Epithelial cell of esophagus (primary cell): ENCODE measurements at places on chromosomes 12 and 14.

DNA sequence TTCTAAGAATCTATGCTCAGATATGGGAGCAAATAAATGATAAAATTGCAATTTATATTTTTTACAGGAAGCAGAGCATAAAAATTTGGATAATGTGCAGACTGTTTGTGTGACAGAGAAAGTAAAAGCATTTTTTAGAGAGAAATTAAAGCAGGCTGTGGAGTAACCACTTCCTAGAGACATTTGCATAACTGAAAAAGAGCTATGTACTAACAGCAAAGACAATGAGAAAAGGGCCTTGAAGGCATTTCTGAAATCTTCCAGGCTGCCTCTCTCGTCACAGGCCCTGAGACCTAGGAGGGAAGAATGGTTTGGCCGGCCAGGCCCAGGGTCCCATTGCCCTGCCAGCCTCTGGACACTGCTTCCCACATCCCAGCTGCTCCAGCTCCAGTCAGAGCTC, 247.2 kb downstream of the ALX1 start:
- no peak for DNase-seq

DNA sequence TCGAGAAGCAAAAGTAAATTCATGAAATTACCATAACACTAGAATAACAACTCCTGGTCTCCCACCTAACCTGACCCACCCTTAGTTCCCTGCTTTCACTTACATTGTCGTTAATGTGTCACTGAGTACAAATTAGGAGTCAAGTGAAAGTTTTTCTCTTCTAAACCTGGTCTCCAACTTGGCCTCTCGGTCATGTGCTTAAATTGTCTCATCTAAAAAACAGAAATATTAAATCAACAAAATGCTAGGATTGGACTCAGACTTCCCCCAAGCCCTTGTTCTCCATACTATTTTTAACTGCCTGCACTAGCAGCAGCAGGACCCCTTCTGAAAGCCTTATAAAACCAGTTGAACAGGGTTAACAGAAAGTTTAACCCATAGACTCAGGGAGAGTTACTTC, 1.8 kb upstream of the BTG1 start:
- peak; percentile 45 for DNase-seq

GRCh38 chr12:66739266-66739665, 60.4 kb upstream of the GRIP1 start:
- no peak for DNase-seq

DNA sequence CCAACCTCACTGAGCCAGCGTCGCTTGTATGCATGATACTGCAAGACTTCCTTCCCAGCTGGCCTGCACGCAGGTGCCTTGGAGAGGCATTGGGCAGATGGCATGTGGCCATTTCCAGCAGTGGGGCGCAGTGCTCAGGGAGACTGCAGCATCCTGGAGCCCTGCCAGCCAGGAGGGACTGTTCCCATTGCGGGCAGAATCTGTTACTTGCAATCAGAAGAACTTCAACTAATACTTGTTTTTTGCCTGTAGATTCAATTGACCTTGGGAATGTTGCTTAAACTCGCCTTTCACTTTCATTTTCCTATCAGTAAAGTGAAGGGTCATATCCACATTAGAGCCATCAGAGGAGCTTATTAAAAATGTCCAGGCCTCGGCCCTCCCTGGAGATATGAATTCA, 29.8 kb downstream of the ANKRD9 start:
- DNase-seq, result no peak

GRCh38 chr12:130398100-130398848, 60.6 kb downstream of the PIWIL1 start:
- DNase-seq, result no peak

- DNase-seq, result no peak
Measured at GRCh38 chr12:132464820-132465219, 25.1 kb upstream of the FBRSL1 start.

DNA sequence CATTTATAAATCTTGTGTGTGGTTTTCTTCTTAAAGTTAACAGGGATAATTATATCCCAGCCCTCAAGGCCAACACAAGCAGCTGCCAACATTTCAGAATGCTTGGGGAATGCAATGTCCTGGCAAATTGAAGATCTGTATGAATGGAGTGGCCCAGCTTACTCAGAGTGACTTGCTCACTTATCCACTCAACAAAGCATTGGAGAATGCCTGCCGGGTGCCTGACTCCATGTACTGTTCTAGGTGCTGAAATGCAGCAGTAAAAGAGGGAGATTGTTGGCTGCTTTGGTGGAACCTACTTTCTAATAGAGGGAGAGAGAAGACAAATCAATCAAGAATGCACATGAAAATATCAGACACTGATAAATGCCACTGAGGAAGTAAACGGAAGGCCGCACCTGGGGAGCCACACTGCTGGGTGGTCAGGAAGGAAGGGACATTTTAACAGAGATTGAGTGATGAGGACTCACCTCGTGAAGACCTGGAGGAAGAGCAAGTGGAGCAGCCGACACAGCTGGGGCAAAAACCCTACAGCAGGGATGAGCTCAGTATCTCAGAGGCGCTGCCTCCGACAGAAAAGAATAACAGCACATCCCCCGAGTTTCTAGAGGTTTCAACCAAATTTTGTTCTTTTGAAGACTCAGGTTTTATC, 61.2 kb upstream of the VASH1 start:
- DNase-seq, result no peak

- DNase-seq, result peak; percentile 56
Measured at GRCh38 chr12:51449580-51450246, 25.1 kb downstream of the SLC4A8 start.

DNA sequence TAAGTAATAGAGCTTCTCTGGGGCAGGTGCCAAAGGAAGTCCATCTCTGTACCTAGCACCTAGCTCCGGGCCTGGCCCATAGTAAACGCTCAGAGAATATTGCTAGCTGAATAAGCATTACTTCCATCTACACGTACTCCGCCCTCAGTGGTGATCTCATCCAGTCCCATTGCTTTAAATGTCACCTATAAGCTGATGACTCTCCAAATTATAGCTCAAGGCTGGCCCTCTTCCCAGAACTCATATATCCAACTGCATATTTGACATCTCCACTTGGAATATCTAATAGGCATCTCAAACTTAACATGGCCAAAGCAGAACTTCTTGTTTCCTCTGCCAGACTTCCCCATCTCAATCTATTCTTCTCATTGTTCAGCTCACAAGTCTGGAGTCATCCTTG, 6.9 kb upstream of the DYNLL1 start:
- no peak for DNase-seq

DNA sequence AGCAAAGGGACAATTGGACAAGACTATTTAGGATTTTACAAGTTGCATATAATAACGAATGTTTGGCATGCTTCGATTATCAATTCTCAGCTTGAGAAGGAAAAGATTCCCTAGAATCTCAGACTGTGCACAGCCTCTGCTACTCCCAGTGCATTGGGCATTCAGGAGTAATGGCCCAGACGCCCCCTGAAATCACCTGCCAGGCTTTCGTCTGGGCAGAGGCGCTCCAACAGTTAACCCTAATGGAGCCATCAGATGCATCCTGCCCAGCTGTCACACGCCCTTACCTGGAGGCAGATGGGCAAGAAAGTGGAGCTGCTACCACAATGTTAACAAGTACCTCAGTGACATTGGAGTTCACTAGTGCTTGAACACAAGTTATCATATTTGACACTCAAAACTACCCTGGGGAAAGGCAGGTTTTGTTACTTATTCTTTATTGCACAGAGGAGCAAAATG, 927 bp upstream of the LRP6 start:
- no peak for DNase-seq

DNA sequence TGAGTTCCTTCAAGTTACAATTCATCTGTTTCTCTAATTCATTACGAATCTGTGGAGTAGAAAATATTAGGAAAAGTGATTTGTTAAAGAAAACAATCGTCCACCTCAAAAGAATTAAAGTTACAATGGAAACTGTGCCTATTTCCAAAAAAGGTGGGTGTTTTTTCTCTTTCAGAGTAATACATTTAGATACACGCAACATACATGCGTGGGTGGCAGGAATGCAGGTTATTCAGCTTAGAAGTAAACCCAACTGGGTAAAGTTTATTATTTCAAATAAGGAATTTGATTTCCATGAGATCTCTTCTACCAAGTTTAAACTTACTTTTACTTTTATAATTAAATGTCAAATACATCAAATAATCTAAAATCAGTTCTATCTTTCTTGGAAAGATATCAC, 52.2 kb downstream of the SSH1 start:
- DNase-seq, result no peak

DNA sequence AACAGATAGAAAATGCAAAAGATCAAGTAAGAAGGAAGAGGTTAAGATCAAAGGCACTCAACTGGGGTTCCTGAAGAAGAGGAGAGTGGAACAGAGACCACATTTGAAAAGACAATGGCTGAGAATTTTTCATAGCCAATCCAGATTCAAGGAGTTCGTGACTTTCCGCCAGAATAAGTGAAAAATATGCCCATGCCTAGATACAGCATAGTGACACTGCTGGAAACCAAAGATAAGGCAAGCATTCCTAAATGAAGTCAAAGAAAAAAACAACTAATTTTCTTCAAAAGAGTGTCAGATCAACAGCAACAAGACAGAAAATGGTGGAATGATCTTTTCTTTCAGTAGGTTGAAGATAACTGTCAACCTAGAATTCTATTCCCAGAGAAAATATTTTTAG, 47.5 kb downstream of the EGLN3 start:
- DNase-seq, result no peak

- DNase-seq, result no peak
Measured at GRCh38 chr14:89406941-89407340, 10.1 kb downstream of the FOXN3 start.

- DNase-seq, result no peak
Measured at GRCh38 chr12:108668063-108668462, 34.4 kb upstream of the SELPLG start.

GRCh38 chr12:106181401-106182114, 42.8 kb upstream of the NUAK1 start:
- peak; percentile 7 for DNase-seq

GRCh38 chr12:124687917-124688316, 120.5 kb upstream of the NCOR2 start:
- DNase-seq, result no peak

- no peak for DNase-seq
Measured at GRCh38 chr14:83461521-83461920, 1927.9 kb upstream of the SEL1L start.

DNA sequence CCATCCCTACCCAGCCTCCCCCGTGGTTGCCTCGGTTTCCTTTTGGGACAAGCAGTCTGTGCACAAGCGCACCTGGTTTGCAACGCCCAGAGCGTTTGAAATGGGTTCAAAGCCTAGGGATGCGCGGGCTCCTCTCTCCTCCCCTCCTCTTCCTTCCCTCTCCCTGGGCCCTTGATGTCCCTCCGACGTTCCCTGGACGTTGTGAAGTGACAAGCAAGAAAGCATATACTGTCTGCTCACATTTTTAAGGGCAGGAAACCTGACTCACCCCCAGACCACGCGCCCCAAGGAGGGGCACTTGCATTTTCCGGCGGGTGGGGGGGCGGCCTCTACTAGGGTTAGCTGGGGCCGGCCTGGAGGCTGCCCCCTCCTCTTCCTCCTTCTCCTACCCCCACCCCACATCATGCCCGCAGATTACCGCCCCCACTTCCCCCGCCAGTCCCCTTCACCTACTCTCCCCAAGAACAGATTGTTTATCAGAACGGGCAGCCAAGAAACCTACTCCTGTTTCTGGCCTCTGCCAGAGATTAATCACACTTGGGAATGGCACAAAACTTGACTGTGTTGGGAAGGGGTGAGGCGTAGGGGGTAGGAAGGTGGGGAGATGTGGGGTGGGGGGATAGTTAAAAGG, 9.5 kb upstream of the IRF2BPL start:
- no peak for DNase-seq

DNA sequence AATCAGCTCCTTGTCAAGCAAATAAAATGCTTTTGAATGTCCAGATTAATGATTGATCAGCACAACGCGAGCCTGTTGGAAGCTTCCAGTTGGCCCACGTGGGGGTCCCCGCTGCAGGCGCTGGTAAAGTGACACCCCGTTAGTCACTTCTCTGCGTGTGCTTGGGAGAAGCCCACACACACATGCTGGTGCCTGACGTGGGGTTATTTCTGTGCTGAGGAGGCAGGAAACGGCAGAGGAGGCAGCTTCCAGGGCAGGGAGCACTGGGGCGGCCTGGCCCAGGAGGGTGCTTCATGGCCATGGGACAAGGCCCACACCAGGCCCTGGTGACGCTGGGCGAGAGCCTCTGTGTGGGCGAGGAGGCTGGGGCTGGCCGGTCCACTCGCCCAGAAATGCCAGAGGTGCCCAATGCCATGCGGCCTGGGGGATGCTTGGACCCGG, 101.5 kb downstream of the KIF26A start:
- no peak for DNase-seq

GRCh38 chr12:50520416-50521207, 15.8 kb downstream of the DIP2B start:
- DNase-seq, result no peak

GRCh38 chr12:4443616-4444015, 2.0 kb downstream of the FGF6 start:
- no peak for DNase-seq

GRCh38 chr12:129001826-129002225, 148.5 kb downstream of the GLT1D1 start:
- DNase-seq, result no peak

GRCh38 chr12:130619385-130620001, 96.6 kb downstream of the RIMBP2 start:
- DNase-seq, result no peak

GRCh38 chr12:68451261-68452077, 119.3 kb upstream of the MDM1 start:
- DNase-seq, result peak; percentile 24

- DNase-seq, result no peak
Measured at GRCh38 chr12:49033611-49034285, 15.2 kb upstream of the PRKAG1 start.

DNA sequence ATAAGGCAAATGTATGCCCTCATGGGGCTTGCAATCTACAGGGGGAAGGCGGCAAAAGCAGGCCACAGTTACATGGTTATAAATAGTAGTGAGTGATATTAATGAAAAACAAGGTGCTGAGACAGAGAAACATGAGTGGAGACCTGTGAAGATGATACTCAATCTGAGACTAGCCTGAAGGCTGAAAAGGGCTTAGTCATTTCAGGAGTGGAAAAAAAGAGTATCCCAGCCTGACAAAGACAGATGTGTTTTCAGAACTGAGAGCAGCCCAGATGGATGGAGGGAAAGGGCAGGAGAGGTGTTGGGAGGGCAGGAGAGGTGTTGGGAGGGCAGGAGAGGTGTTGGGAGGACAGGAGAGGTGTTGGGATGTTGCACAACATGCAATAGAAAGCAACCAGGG, 181.9 kb downstream of the C12orf42 start:
- peak; percentile 36 for DNase-seq

DNA sequence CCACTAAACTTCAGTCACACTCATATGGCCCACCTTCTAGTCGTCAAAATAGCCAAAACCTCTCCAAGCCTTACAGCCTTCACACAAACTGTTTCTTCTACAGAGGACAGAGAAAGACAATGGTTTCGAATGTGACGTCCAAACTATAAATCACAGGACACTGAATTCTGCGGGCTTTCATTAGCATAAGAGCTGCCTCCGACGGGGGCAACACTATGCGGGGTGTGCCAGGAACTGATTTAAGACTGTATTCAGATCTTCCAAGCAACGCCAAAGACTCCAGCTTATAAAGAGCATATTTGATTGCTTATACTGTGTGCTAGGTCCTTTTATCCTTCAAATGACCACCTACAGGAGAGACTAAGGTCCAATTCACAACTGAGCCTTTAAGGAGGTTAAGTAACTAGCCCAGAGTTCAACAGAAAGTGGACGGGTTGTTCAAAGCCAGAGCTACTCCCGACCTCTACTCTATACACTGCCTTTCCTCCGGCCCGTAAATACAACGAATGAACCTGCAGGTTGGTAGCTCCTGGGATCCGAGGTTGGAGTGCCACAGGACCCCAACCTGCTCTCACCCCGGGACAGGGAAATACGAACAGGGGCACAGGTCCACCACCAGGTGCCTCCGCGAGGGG, 575 bp downstream of the L2HGDH start:
- peak; percentile 13 for DNase-seq
